ENCODE measurements at places on chromosomes 11 and 22.

DNA sequence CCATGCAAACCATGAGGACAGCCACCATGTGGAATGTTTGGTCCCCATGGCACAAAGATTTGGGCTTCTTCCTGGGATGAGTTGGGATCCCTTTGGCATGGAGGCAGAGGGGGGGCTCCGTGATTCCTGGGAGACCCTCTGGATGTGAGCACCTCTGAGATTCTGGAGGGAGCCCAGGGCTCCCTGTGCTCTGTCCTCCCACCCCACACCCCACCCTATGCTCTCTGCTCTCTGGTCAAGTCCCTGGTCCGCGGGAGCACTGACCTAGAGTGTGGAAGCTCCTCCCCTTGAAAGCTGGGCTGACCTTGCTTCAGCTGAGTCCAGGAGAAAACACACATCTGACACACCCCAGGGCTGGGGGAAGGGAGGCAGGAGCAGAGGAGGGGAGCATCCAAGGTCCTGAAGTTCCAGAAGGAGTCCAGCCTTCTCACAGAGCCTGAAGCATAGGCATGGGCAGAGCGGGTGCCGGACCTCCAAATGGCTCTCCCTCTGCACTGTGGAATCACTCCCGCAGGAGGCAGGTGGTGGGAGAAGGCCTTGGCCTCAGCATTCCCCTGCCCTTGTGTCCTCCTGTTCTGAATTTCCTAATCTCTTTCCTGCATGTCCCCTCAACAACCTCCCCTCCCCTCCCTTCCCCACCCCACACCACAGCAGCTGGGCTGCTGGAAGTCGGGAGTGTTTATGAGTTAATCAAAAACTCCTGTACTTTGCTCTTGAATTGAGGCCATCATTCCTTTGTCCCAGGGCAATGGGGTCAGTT is 25.7 kb upstream of the OAF start:
- DNase-seq: no peak

DNA sequence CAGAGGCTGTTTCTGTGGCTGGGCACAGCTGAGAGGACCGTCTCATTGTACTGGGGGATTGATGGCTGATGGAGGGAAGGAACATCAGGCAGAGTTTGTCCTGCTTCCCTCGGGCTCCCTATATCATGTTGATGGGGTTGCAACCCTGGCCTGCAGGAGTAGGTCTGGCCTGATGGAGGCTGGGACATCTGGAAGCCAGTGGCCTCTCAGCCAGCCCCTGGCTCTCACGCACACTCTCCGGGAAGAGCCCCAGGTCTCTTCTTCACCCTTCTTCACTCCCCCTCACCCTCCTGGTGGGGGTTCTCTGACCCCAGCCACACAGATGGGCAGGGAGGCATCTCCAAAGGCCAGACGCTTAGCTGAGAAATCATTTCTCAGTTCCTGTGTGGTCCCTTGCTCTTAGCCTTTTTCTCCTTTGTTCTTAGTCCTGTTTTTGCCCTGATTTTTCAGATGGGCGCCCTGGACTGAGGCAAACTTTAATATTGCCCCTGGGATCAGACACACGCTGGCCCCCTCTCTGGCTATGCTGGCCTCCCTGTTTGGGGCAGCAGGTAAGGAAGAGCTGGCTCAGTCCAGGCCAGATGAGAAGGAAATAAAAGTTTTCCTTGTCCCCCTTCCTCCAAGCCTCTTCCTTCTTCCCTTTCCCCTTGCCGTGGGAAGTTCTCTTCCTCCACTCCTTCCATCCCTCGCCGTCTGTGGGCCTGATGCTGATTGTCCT is 13.9 kb upstream of the ANO1 start:
- DNase-seq: no peak

DNA sequence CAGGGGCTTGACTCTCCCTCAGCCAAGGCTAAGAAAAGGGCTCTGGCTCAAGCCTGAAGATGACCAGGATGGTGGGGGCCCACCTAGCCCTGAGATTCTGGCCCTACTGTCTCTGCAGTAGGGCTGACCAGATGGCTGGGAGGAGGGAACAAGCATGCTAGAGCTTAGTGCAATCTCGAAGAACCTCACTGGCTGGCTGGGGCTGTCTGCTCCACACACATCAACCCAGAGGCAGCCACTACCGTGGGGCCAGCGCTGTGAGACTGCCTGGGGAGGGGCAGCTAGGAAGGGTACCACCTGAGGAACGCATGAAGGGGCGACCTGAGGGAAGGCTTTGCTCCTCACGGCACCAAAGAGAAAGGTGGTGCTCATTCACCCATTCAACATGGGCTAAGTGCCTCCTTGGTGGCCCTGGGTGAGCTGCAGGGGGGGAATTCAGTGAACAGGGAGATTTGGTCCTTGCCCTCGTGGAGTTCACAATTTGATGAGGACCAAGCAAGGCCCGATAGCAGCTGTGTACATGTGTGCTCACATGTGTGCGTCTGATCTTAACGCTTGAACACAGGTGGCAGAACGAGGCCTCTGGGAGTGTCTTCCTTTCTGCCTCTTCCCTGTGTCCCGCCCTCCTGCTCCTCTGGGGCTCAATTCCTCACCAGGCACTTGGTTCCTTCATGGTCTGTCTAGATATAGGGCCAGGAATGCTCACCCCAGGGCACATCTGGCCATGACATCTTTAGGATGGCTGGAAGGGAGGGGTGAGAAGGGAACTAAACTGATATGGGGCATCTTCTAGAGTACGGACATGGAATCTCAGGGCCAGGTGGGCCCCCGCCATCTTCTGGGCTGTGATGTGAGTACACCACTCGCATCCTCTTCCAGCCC is 102.3 kb upstream of the PITPNB start:
- no peak for DNase-seq

DNA sequence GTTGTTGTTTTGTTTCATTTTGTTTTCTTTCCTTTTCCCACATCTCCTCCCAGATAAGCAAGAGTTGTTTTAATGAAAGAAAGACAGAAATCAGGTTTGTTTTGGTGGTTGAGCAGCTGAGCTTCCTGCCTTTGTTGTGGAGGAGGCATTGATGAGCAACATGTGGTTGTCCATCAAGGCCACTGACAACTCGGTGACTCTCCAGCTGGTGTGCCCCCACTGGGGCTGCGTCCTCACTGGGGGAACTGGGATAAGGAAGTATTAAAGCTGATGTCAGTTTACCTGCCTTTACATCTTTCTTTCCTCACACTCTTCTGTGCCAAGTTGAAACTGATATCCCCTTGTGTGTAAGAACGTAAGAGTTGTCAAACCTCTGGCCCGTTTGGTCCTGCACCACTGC is 5.9 kb downstream of the VPS26B start:
- peak; percentile 33 for DNase-seq

DNA sequence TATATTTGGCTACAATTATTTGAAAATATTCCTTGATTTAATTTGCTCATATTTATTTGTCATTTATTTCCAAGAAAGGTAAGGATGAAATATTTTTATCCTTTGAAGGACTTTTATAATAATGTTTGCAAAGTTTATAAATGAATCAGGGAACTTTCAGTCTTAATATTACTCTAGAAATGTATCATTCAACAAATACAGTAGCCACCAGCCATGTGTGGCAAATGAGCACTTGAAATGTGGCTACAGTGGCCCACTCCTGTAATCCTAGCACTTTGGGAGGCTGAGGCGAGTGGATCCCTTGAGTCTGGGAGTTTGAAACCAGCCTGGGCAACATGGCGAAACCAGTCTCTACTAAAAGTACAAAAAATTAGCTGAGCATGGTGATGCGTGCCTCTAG is 20.3 kb upstream of the PHF21A start:
- DNase-seq: no peak

DNA sequence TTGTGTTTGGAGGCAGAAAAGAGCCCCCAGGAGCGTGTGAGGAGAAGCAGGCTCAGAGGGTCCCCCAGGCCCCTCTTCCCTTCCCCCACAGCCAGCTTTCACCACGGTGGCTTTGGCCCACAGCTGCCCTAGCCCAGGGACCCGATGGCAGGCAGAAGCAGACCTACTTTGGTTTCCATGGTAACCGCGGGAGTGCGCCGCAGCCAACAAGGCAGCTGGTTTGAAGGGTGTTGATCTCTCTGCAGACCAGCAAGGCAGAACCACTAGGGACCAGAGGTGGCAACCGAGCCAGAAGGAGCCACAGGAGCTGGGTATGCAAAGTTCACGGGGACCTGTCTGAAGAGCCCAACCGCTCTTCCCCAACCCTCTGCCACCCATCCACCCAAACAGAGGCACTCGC is 69.4 kb downstream of the BUD13 start:
- DNase-seq: no peak

GRCh38 chr22:40597526-40598430 is 38.7 kb downstream of the MRTFA start:
- no peak for DNase-seq

GRCh38 chr11:122803716-122804115 is 34.6 kb upstream of the CRTAM start:
- DNase-seq: no peak

DNA sequence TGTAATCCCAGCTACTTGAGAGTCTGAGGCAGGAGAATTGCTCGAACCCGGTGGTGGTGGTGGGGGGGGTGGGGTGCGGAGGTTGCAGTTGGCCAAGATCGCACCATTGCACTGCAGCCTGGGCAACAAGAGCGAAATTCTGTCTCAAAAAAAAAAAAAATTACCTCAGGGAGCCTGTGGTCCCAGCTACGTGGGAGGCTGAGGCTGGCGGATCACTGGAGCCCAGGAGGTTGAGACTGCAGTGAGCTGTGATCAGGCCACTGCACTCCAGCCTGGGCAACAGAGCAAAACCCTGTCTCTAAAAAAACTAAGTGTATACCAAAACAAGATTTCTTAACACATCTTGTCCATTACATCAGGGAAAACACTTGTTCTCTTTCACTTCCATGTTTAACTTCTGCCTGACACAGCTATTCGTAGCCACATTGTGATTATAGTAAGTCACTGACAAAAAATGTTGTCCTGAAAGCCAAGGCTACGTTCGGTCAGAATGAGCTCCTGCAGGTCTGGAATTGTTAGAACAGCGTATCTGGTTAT is 1.4 kb downstream of the TMEM80 start:
- no peak for DNase-seq

- no peak for DNase-seq
Measured at GRCh38 chr22:24414984-24415945, 12.1 kb upstream of the ADORA2A start.

DNA sequence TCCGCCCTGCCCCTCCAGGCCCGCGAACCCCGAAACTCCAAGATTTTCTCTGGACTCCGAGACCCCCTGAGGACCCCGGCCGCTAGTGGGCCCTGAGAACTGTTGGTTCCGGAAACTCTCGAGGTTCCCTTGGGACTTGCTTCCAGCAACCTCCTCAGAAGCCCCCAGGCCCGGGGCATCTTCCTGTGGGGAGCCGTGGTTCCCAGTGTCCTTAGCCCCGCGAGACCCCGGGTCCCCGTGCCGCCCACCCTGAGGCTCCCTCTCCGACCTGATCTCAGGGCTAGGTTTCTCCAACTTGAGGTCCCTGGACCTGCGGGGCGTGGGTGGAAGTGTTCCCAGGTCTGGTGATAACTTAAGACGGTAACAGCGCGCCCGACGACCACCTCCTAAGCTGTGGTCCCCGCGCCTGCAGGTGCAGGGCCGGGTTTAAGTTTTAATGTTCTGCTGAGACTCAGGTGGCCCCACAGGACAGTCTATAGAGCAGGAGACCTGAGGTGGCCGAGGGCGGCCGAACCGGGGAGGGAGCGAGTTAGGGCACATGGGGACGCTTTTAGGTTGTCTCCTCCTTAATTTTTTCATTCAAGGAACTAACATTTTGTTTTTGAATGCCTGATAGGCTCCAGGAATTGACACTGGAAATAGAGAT is 720 bp downstream of the FAM118A start:
- DNase-seq: peak; percentile 30

DNA sequence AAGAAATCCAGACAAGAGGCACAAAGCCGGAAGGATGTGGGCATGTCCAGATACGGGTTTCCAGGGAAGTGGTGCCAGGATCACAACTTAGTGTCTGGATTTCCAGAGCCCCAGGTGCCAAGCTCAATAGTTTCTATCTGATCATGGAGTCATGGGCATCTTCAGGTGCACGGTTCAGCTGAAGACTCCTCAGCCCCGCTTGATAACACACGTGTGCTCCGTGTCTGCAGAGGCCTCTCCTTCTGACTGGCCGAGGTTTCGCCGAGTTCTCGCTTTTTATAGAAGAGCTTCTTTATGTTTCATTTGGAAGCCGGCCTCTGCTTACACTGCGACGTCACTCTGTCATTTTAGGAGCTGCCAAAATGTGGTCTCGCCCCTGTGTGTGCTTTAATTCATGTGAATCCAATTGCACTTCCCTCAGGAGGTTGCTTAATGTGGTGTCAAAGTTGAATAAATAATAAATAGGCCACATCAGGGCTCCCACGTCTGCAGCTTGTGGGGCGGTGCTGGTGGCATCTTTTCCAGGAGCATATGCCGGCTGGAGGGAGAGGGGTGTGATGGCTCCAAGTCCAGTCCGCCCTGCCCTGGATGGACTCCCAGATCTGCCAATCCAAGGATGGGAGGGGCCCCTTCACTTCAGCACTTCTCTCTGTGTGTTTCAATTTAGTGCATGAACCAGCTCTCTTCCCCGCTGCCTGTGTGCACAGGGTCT is 1410.8 kb downstream of the TBC1D22A start:
- DNase-seq: no peak

Measured in dermis blood vessel endothelial cell (primary cell).